ENCODE measurements at places on chromosomes 1 and 21.
A peak's percentile ranks its signal among the peaks of the same experiment; 100 is the strongest.

GRCh38 chr1:226407199-226407496, 745 bp downstream of the PARP1 start:
- DNase-seq = no peak

DNA sequence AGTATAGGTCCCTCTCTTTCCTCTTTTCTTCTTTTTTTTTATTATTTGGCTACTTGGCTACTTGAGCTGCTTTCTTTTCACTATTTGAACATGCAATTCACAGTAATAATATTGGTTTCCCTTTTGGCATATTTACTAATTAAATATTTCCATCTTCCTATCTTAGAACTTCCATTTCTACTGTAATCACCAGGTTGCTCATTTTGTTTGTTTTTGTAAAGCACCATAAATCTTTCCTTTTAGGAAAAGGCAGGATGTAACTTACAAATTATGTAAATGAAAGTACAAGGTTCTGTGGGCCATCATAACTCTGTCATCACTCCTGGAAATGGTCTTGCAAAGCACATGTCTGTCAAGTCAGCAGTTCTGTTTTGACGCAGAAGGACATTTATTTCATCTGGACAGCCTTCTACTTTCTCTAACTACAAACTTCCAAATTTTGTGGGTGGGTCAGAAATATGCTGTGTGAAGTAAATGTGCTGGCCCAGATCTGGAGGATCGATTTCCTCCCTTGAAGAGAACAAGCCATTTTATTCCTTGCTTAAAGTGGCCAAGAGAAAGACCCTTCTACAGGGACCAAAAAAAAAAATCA, 71.7 kb upstream of the TNFSF18 start:
- DNase-seq = peak; percentile 72

GRCh38 chr21:19908390-19908789, 1089.8 kb upstream of the NCAM2 start:
- DNase-seq = no peak

GRCh38 chr1:18041102-18041501, 66.5 kb upstream of the IGSF21 start:
- no peak for DNase-seq

- DNase-seq = no peak
Measured at GRCh38 chr1:198903621-198904020, 264.8 kb downstream of the PTPRC start.

- DNase-seq = no peak
Measured at GRCh38 chr1:57316291-57316690, 107.6 kb downstream of the DAB1 start.

GRCh38 chr1:198849093-198849492, 210.3 kb downstream of the PTPRC start:
- no peak for DNase-seq

GRCh38 chr1:30697571-30698376, 25.6 kb downstream of the MATN1 start:
- peak; percentile 69 for DNase-seq

GRCh38 chr1:201408176-201408833, 9.2 kb upstream of the LAD1 start:
- peak; percentile 72 for DNase-seq

DNA sequence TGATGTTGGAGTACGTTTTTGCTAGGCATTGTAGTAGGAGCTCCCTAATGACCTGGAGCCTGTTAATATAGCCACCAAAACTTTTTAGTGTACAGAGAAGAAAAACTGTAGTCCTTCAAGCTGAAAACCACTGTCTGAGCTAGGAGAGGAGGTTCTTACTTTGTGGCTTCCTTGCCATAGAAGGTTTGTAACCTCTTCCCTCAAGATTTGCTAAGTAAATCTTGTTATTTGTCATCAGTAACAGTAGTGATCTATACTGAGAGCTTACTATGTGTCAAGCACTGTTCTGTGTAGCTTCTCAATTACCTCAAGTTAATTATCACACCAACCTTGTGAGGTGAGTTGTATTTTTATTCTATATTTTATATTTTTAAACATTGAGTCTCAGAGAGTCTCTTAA, 21.2 kb upstream of the LRRC8C start:
- DNase-seq = no peak

DNA sequence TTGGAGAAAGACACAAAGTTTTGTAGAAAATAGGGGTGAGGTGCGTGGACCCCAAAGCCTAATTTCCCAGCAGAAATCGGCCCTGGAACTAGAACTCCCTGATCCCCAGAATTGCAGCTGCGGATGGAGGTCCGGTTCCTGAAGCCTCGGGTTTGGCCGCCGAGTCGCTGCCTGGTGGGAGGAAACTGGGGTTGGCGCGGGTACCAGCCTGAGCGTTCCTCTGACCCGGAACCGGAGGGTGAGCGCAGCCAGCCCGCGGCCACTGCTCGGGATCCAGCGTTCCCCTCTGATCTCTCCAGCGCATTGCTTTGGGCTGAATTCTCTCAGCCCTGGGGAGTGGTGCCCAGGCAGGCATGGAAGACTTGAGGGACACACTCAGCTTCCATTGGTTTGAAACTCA, 1.6 kb downstream of the ST6GALNAC5 start:
- no peak for DNase-seq

DNA sequence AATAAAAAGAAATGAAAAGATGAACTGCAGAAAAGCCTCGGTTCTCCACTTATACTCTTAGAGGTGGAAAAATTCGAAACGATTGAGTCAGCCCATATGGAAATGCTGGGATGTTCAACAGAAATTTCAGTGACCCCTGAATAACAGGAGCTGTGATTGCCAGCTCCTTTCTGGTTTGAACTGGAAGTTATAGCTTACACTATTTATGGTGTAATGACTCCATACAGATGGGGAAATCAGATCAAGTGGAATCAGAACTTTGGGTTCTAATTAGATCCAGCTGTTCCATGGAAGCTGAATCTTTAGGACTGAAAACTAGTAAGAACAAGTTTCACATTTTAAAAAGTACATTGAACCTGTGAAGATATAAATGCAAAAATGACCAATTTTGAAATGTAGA, 569.3 kb upstream of the ZRANB2 start:
- DNase-seq = peak; percentile 85

- DNase-seq = no peak
Measured at GRCh38 chr1:25517476-25518394, 25.7 kb upstream of the LDLRAP1 start.
